ENCODE measurements at places on chromosomes 6 and 20.

DNA sequence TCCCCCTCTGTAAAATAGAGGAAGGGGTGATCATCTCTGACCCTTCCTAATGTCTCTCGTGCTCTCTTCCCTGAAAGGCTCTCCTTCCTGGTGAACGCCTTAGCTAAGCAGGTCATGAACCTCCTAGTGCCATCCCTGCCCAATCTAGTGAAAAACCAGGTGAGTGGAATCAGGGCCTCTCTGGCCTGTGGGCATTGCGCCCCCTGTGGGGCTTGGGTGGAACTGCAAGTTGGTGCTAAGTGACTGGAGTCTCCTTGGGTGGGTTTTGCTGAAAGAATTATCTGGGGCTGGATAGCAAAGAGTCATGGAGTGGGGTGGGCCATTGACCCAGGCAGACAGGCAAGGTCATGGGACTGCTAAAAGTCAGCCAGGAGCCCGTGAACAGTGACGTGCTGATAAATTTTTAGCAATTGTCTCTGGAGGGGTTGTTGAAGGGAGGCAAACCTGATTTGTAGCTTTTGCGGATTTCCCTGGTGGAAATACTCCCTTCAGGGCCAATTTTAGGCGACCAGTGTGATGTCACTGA, 8.9 kb downstream of the BPIFB1 start:
- peak; percentile 78 for DNase-seq

GRCh38 chr6:12277386-12277785, 12.8 kb upstream of the EDN1 start:
- DNase-seq: no peak

GRCh38 chr6:142893088-142893487, 51.9 kb downstream of the HIVEP2 start:
- DNase-seq: no peak

DNA sequence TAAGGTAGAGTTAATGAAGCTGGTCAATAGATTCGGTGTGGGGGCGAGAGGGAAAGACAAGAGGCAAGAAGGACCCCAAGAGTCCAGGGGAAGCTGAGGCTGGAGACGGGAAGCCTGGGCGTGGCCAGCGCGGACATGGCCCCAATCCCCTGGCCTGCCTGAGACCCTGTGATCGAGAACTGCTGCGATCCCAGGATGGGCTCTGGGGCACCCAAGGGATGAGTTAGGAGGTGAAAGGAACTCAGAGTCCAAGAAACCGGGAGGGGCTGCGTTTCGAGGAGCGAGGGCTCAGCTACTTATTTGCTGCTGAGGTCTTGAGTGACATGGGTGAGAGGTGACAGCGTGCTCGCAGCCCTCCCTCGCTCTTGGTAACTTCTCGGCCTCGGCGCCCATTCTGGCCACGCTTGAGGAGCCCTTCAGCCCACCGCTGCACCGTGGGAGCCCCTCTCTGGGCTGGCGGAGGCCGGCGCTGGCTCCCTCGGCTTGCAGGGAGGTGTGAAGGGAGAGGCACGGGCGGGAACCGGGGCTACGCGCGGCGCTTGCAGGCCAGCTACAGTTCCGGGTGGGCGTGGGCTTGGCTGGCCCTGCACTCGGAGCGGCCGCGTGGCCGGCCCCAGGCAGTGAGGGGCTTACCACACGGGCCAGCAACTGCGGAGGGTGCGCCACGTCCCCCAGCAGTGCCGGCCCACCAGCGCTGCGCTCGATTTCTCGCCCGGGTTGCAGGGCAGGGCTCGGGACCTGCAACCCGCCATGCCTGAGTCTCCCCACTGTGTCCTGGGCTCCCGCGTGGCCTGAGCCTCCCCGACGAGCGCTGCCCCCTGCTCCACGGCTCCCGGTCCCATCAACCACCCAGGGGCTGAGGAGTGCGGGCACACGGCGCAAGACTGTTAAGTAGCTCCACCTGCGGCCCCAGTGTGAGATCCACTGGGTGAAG, 58.2 kb downstream of the IRF4 start:
- no peak for DNase-seq

DNA sequence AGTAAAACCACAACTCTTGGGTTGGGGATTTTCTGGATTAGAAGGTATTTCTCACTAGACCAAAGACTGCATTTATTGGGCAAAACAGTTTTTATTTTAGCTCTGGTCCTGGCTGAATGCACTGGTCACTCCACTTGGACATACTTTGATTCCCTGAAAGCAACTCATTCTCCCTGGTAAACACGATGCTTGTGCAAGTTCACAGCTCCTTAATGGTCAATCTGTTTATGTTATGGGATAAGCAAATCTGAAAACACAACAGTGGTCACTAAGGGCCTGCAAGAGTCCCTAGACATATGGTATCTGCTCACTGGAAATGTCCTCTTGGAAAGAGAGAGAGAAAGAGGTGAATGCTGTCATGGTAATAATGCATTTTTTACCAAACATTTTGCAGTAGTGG, 559.8 kb downstream of the CDH26 start:
- DNase-seq: no peak

GRCh38 chr6:12265791-12266190, 24.4 kb upstream of the EDN1 start:
- no peak for DNase-seq

- DNase-seq: no peak
Measured at GRCh38 chr6:42199106-42199981, 4.6 kb upstream of the GUCA1B start.

DNA sequence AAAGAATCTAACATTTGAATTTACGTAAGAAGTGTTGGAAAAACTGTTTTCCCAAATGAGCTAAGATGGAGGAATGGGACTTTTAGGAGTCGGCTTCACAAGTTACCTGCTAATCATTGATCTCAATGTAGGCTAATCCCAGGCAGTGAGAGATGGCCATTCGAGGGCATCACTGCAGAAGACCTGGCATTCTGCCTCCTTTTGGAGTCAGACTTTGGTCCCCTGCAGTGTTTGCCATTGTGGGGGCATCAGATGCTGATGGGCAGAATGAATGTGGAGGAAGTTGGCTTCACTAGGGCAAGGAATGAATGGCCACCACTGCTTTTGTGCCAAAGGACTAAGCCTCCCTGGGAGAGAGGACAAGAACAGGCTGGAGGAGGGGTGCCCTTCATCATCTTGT, 55.7 kb upstream of the NKX2-2 start:
- no peak for DNase-seq

DNA sequence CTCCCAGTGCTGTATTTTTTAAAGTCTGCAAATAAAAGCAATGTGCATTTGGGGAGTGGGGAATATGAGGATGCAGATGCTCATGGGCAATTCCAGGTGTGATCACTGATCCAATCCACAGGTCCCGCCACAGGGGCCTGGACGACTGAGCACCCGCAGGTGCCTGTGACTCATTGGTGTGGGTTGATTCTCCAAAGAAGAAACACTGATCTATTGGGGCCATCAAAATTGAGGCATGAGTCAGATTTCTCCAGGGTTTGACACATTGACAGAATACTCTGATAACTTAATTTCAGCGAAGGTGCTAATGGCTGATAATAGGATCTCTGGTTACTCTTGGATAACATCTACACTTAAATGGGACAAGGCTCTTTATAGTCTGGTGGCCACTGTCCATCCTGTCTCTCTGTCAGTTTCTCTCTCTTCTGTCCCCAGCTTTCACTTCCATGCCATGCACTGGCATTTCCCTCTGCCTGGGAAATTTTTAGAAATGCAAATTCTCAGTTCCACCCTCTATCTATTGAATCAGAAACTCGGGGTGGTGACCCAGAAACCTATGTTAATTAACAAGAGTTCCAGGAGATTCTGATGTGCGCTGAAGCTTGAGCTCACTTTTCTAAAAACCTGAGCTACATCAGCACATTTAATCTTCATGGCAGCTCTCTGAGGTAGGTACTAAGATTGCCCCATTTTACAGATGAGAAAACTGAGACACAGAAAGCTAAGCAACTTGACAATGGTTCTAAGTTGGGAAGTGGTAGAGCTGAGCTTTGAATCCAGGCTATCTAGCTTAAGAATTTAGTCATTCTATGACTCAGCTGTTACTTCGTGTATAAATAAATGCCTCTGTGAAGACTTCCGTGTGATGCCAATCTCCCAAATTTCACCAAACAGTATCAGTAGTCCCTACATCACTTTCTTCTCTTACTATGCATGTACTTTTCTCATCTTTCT, 10.2 kb upstream of the RCAN2 start:
- DNase-seq: no peak

DNA sequence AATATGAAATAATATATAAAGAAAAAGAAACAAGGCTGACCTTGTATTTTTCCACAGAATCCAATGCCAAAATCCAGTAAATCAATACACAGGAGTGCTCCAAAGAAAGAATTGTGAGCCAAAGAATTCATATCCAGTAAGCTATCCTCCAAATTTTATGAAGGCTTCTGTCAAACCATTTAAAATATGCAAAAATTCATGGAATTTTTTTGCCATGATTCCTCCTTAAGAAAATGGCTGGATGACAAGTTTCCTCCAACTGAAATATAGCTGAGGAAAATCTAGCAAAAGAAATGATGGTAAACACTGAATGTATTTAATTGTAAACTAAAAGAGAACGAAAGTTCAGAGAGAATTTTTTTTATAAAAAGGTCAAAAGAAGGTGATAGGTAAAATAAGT, 290.3 kb downstream of the UBE3D start:
- DNase-seq: no peak

DNA sequence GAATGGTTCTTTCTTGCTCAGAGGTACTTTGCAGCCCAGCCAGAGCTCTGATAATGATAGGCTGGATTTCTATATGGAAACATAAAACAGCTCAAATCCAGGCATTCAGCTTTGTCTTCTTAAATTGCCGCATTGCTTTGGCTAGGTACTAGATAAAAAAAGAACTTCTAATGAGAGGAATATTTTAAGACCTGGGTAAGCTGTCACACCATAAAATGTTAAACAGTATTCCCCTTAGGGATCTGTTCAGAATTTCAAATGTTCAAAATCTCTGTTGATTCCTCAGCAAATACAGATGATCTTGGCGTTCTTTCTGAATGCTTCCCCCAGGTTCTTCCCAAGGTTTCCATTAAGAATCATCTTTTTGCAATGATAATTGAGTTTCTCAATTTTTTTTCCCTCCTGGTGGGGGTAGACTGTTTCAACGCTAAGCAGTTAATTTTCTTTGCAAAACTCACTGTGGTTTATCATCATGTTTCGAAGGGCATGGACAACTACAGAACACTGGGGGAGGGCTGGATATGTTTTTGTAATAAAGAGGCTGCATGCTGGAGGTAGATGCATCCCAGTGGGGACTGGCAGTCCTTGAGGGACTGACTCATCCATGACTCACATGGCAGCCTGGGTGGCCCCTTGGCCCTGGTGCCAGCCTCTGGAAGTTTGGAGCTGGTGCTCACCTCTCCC, 31.0 kb downstream of the TIAM2 start:
- DNase-seq: no peak

DNA sequence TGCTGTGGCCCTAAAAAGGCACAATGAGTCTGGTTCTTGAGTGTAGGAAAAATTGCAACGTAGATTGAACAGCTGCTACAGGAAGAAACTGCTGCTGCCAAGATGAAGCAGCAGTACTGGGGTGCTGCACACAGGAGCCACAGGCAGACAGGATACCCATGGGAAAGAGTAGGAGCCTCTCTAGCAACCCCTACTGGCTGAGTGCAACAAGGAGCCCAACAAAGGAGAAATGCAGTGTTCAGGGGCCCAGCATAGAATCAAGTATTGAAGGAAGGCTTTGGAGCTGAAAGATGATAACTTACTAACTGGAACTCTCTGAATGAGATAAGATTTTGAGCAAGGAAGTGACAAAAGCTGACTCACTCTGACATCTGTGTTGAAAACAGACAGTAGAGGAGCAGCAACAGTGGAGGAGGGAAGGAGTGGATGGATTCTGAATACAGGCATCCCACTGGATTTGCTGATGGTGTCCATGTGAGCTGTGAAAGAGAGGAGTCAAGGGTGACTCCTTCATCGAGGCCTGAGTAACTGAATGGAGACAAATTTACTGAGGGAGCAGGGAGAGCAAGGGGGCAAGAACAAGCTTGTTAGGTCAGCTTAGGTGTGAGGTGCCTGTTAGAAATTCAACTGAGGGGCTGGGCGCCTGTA, 534.7 kb upstream of the JARID2 start:
- peak; percentile 40 for DNase-seq

DNA sequence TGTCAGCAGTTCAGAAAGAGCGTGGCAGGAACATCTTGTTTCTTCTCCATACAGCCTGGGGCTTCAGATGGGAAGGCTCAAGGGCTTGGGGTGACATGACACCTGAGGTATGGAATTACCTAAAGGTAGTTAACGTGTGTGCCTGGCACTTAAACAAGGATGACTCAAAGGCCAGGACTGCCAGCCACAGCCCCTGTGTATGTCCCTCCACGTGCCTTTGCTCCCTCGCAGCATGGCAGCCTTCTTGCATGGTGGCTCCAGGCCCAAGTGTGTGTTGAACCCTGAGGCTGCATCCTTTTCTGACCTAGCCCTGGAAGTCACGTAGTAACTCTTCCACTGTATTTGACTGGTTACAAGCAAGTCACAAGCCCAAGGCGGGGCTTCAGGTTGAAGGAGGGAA, 33.6 kb upstream of the MYL9 start:
- no peak for DNase-seq

DNA sequence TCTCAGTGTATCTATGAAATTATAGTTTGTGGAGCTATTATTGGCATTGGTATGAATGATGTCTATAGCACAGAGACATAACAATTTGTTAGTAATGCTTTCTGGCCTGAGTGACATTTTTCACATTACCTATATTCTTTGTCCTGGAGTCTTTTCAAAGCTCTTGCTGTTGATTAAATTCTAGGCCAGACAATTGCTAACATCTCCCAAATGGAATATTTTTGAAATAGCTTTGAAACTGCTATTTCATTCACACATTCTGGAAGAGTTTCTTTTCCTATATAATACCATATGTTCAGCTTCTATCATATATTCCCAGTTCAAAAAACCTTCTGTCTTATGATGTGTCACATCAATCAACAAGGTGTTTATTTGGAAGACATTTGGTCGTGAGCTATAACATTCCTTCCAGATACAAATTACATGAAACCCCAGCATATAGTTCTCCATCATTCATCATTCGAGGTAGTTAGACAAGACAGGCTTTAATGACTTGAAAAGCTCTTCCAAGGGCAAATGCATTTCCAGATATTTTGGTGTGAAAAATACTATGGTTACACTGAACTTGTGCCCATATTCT, 452.8 kb downstream of the KHDRBS2 start:
- no peak for DNase-seq

DNA sequence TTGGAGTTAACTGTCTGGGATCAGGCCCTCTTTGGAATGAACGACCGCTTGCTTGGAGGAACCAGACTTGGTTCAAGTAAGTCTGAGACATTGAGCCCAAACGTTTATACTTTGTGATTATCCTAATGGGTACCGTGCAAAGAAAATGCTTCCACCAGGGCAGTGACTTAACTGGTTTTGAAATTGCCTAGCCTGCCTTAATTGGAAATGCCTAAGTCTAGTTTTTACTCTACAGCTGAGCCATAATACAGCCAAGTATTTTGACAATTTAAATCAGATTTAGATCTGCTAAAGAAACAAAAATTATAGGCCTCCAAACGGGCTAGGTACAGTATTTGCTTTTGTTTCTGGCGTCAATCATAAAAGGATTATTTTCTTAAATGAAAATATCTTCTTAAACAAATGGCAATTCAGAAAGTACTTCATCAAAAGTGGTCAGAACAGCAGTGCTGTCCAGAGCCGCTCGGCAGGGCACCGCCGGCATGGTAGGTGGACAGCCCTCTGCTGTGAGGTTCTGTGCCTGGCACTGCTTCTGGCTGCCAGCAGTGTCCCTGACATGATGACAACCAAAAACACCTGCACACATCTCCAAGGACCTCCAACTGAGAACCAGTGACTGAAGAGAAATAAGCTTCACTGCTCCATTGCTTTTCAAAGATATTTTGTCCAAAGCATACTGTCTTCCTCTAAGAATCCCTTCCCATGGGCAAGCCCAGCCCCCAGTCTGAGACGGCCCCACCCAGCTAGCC, 55.6 kb downstream of the EZR start:
- DNase-seq: no peak

GRCh38 chr6:2558098-2558680, 192.5 kb downstream of the MYLK4 start:
- no peak for DNase-seq
